ENCODE measurements at places on chromosomes 2 and 18.
A peak's percentile ranks its signal among the peaks of the same experiment; 100 is the strongest.

- no peak for DNase-seq
Measured at GRCh38 chr2:111054791-111055691, 65.7 kb upstream of the BCL2L11 start.

- no peak for DNase-seq
Measured at GRCh38 chr2:157787364-157787938, 88.7 kb downstream of the ACVR1 start.

DNA sequence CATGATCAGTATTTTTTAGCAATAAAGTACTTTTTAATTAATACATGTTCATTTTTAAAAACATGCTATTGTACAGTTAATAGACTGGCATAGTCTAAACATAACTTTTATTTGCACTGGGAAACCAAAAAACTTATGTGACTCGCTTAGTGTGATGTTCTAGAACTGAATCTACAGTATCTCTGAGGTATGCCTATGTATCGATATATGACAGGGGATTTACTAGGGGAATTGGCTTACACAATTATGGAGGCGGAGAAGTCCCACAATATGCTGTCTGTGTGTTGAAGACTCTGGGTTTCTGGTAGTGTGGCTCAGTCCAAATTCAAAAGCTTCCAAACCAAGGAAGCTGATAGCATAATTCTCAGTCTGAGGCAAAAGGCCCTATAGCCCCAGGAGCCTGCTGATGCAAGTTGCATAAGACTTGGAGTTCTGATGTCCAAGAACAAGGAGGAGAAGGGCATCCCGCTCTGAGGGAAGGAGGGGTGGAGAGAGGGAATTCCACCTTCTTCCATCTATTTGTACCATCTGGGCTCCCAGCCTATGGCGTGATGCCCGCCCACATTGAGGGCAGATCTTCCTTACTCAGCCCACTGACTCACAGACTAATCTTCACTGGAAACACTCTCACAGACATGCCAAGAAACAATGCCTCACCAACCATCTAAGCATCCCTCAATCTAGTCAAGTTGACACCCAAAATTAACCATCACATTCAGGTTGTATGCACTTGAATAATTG is 27.5 kb downstream of the ZNF638 start:
- no peak for DNase-seq

DNA sequence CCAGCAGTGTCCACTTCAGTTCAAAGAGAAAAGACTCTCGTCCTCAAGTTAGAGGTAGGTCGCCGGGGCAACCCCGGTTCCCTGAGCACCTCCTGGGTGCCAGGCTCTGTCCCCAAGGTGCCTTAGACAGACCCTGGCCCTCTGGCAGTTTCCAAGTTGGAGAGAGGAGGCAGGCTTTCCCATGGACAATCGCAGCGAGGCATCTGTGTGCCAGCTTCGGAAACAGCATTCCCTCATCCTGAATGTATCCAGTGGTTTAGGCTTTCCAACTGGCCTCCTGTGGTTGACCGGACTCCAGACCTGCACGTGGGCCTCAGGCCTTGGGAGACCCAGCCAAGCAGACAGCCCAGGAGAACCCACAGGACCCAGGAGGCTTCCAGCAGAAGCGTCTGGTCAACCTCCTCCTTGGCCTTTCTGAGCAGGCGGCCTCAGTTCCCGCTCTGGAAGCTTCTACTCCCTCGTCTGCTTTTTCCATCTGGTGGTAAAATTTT is 70.3 kb downstream of the KCNF1 start:
- no peak for DNase-seq

DNA sequence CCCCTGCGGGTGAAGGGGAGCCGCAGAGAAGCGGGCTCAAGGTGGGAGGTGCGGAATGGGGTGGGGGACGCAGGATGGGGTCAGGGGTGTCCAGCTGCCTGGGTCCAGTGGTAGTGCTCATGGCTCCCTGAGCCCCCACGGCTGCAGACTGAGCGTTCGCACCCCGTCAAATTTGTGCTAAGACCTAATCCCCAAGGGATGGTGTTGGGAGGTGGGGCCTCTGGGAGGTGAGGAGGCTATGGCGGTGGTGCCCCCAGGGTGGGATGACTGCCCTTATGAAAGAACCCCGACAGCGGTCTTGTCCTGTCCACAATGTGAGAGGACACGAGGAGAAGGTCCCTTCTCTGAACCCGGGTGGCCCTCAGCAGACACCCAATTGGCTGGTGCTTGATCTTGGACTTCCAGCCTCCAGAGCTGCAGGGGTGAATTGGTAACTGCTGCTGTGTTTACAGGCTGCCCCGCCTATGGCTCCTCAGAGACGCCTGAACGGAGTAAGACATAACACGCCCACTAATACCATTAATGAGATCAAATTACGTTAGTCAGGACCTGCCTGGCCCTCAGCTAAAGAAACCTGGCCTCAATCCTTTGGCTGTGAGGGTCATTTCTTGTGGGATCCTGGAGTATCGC is 42.6 kb downstream of the PXDN start:
- DNase-seq = no peak

- DNase-seq = no peak
Measured at GRCh38 chr18:80246445-80247392, 595 bp downstream of the PARD6G start.

DNA sequence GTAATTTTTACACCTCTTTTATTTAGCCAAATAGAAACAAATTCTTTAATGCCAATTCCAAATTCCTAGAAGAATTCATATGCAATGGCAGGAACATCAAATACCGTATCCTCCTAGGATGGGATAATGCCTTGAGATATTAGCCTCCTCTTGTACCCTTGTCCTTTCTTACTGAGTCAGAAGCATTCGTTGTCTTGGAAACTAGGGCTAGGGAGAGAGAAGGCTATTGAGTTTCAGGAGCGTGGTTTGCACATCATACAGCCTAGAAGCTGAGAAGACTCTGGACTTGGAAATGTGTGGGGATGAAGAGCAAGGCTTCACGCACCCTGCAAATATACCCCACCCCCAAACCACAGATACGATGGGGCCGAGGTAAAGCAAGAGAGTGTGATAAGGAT is 300.7 kb downstream of the SP3 start:
- no peak for DNase-seq

GRCh38 chr2:118006326-118006725 is 7.5 kb downstream of the CCDC93 start:
- no peak for DNase-seq

DNA sequence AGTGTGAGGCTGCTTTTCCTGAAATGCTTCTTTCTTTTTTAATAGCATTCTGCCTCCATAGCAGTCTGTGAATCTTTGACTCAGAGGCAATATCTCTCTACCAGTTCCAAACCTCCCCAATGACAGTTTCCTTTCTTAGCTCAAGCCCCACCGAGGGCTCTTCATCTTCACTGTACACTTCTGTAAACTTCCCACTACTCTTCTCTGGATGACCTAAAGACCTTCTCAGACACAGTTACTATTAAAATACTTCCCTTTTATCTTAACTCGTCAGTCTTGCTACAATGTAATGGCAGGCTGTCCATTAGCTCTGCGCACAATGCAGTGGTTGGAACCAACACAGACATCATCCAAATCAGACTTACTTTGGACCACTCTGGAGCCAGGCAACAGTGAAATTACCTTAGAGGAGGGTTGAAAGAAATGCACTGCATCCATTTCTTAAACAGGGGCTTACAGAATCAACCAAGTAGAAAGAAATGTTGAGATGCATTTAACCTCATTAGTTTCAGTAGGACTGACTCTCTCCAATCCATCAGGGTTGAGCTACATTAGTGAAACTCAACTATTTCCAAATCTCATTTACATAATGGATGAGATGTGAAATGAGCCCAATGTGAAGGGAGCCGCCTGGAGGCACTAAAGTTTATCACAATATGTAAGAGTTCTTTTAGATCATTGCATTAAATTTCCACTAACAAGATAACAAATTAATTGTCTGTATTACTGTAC is 343.8 kb downstream of the SETBP1 start:
- DNase-seq = no peak

GRCh38 chr18:47163241-47163640 is 12.9 kb downstream of the IER3IP1 start:
- DNase-seq = no peak

- DNase-seq = no peak
Measured at GRCh38 chr2:237154082-237154638, 68.5 kb downstream of the COPS8 start.

DNA sequence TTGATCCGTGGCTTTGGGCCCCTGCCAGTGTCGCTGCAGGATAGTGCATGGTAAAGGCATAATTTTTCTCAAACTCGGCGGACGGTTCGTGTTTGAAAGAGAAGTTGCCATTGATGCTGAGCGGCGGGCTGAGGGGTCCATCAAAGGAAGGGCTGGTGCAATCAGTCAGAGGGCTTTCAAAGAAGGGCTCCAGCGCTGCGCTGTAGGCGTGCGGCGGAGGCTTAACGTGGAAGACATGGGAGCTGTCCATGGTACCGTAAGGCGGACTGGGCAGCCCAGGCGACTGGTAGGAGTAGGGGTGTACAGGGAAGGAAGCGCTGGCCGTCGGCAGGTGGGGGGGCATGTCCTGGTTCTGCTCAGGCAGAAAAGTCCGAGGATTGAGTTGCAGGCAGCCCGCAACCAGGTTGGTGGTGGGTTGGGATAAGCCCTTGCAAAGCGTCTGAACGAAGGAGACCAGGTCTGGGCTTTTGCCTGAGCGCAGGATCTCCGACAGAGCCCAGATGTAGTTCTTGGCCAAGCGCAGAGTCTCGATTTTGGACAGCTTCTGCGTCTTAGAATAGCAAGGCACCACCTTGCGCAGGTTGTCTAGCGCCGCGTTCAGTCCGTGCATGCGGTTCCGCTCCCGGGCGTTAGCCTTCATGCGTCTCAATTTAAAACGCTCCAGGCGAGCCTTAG is 2.3 kb downstream of the NEUROD1 start:
- peak; percentile 19 for DNase-seq

DNA sequence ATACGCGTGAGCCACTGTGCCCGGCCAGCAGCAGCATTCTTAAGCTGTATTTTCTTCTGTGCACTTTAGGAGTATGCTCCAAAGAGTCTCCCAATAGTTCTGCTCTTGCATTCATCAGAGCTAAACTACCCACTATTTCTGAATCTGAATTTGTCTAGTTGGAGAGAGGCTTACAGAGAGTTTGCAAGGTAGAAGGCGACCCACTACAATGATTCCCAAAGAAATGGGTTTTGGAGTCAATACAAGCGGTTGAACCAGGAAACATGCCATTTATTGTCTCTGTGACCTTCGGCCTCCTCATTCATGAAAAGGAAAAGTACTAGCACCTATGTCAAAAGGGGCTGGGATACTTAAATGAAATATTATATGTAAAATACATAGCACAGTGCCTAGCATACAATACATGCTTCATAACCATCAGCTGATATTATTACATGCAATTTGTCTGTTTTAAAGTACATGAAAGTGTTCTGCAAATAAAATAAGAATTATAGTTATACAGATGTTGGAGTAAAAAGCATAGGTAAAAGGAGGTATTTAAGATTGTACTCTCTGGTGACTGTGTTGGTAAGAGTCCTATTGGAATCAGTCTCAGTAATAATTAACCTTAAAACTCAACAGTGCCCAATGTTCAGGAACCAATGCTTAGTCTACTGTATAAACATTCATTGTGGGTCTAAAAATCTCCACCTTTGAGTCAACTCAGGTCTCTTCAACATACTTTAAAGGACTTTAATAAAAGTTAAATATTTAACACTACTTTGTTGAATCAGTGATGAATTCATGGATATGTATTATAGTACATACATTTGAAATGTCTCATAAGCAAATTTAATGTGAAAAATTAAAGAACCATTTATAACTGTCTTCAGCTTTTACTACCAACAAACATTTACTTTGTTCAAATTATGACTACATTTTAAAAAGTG is 89.8 kb upstream of the GRB14 start:
- no peak for DNase-seq

GRCh38 chr2:100260712-100261620 is 61.3 kb downstream of the LONRF2 start:
- DNase-seq = no peak

GRCh38 chr2:85264471-85264870 is 63.3 kb downstream of the TGOLN2 start:
- no peak for DNase-seq

- no peak for DNase-seq
Measured at GRCh38 chr2:127052771-127053691, 53.9 kb downstream of the BIN1 start.

DNA sequence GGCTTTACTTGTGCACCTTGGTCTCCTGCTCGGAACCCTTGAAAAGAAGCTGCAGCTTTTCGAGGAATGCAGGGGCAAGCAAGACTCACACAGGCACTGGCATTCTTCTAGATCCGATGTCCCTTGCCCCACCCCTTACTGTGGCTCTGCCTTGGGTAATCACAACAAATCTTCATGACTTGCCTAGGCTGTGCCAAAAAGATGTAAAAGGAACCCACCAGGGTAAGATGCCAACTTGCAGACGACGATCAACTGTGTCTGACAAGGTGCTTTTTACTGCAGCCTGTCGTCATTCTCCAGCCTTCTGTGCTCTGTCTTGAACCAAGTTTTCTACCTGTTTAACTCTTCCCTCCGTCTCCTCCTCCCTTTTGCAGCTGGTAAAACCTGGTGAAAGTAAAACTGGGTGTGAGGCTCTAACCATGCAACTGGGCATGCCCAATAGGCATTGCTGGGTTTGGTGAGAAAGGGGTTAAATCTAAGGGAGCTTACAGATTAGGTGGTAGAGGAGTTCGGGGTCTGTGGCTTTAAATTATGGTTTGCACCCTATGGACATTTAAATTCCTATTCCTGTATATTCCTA is 909 bp upstream of the NRXN1 start:
- no peak for DNase-seq

- no peak for DNase-seq
Measured at GRCh38 chr2:232492963-232493700, 5.5 kb upstream of the ECEL1 start.

DNA sequence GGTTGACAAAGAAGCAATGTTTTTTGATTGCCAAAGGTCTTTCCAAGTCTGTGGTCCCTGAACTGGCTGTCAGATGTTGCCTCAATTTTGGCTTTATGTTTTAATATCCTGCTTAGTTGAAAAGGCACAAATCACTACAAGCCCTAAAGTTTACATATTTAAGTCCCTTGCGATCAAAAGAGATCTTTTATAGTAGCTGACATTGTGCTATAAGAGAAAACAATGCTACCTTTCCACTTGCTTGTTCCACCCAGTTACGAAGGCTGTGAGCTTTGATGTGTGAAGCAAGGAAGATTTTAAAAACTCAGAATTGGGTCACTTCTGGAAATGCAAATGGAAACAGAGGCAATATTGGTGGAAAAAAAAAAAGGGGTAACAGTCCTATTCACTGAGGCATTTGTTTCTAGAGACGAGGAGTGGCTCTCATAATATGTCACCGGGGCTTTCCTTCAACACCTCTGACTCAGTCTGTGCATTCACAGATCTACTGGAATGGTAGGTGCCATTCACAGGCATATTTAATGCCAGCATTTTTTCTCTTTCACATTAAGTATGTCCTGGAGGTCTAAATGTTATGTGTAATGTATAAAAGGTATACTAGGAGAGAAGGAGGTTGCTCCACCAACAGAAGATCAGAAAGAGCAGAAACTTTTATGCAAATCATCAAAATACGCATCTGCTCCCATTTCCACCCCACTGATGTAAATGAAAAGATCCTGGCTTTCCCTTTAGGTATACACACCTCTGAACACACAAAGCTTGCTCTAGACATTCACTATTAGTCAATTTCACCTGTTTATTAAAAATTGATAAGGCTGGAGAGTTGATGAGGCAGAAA is 91.8 kb downstream of the TGIF1 start:
- DNase-seq = no peak

Measured in stimulated activated CD8-positive, alpha-beta memory T cell treated with anti-CD3 and anti-CD28 coated beads, Interleukin-7, amount 100 ng/mL, for 1 hour (primary cell).